Stimulated activated CD4-positive, alpha-beta T cell treated with anti-CD3 and anti-CD28 coated beads, Interleukin-1b, Interleukin-23, amount 100 ng/mL, for 4 hours (primary cell): ENCODE measurements at places on chromosomes 16 and 17.
A peak's percentile ranks its signal among the peaks of the same experiment; 100 is the strongest.

GRCh38 chr17:45038728-45039634, 12.5 kb downstream of the DCAKD start:
- DNase-seq: no peak

DNA sequence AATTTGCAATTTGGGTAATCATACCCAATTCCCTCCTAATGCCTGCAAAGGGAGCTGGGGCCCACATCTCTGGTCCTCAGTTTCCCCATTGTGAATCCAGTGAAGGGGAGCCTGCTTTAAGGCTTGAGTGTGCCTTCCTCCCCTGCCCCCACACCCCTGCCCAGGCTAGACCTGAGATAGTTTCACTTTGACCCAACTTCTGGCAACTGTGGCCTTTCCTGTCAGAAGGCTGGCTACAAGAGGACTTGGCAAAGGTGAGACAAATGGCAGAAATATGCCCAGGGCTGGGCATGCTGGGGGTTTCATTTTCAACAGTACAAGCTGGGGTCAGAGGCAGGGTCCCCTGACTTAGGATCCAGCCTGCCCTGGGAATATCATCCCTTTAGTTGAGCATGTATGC, 10.0 kb downstream of the SOCS1 start:
- no peak for DNase-seq

DNA sequence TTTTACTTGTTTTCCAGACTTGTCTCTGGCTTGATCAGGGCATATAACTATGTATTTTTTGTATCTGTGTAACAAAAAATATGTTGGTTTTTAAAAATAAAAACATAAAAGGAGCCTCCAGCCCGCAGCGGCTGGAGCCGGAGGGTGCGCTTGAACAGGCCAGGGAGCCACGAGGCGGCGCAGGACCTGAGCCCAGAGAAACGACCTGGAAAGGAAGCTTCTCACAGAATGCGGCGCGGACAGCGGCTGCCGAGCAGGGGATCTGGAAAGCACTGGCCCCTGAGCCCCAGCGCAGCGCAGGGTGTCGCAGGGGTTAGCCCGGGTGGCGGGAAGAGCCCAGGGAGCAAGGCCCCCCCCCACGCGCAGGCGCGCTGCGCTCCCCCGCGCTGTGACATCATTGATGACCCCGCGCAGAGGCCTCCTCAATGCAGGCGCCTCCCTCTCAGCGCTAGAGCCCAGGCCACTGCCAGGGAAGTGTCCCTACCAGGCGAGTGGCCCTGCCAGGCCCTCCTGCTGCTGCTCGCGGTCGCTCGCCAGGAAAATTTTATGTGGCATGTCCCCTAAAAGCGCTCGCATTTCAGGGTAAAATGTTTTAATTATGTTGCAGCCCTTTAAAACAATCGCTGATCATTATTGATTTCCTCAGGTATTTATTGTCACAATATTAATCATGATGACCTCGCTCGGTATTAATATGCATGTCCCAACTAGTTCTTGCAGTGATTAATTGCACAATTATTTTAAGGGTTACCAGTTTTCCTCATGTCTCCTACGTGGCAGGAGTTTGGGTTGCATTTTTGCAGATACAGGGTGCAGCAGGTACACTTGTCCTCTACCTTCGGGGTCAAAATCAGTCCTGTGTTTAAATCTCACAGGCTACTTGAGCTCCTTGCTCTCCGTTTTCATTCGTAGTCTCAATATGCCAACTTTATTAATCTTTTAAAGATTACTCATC, 134.2 kb downstream of the USP22 start:
- DNase-seq: peak; percentile 57

- peak; percentile 12 for DNase-seq
Measured at GRCh38 chr17:72719578-72720493, 372.7 kb downstream of the SLC39A11 start.

DNA sequence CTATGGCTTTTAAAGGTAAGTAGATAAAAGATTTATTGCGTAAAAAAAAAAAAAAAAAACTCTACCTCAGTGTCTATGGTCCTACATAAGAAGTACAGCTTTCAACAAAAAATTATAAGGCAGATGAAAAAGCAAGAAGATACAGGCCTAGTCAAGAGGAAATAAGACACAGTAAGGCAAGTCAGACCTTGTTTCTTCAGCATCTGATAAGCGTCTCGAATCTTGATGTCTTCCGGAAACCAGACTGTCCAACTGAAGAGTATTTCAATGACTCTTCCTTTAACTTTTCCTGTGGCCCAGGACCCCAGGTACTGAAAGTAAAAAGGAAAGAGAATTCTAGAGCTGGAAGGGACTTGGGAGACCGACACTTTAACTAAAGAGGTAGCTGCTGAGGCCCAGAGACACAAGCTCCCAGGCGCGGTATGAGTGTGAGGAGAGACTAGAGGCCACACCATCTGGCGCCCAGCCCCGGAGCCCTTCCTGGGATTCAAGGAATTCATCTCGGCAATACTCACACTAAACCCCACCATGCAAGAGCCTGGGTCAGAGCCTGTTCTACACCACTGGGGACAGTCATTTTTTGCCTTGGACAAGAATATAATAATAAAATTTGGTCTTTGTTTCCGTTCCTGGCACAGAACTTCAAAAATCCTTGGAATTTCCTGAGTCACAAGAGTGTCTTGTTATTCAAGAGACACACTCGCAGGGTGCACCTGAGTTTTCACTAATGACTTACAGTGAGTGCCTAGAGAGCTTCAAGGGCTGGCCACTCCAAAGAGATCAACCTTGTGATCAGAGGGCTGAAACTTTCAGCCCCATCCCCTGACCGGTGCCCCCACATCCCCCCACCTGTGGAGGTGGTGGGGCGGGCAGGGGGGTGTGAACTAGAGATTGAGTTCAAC, 18.6 kb downstream of the GGA2 start:
- no peak for DNase-seq

DNA sequence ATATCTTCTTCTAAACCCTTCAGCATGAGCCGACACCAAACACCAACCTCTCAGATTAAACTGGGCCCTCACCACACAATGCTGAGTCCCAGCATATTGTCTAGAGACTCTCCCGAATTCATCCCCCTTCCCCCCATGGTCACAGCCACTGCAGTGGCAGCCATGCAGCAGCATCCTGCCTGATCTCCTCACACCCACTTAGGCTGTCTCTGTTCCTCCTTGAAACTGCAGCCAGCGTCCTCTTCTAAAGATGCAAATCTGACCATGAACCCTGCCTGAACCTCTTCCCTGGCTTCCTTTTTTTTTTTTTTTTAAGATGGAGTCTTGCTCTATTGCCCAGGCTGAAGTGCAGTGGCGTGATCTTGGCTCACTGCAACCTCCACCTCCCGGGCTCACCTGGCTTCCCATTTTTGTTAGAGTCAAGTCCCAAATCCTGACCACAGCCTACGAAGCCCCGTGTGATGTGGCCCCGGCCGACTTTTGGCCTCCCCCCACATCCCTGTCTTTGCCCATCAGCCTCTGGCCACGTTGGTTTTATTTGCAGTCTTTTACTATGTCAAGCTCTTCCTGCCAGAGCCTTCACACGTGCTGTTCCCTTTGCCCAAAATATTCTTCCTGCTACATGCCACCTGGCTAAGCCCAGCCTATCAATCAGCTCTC, 2.8 kb downstream of the FA2H start:
- no peak for DNase-seq

DNA sequence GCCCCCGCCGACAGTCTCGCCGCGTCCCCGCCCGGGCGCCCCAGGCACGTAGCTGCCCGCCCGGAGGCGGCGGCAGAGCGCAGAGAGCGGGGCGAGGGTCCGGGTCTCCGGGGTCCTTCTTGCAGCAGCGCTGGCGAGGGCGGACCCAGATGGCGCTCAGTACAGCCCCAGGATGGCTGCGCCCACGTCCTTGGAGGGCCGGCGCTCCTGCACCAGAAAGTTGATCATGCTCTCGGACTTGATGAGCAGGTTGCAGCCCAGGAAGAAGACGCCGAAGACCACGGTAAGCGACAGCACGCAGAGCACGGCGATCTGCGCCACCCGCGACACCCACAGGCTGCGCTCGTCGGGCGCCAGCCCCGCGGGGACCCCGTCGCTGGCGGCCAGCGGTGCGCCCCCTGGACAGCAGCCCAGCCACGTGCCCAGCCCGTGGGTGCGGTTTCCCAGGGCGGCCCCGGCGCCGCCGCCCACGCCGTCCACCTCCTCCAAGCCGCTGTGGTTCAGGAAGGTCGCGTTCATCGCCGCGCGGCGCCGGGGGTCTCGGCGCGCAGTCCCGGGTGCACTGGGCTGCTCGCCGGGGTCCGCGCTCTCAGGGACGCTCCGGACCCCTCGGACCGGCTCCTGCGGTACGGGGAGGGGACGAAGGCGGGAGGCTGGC, 435 bp downstream of the RPRML start:
- no peak for DNase-seq

- DNase-seq: no peak
Measured at GRCh38 chr17:41428591-41429291, 4.4 kb upstream of the KRT37 start.

DNA sequence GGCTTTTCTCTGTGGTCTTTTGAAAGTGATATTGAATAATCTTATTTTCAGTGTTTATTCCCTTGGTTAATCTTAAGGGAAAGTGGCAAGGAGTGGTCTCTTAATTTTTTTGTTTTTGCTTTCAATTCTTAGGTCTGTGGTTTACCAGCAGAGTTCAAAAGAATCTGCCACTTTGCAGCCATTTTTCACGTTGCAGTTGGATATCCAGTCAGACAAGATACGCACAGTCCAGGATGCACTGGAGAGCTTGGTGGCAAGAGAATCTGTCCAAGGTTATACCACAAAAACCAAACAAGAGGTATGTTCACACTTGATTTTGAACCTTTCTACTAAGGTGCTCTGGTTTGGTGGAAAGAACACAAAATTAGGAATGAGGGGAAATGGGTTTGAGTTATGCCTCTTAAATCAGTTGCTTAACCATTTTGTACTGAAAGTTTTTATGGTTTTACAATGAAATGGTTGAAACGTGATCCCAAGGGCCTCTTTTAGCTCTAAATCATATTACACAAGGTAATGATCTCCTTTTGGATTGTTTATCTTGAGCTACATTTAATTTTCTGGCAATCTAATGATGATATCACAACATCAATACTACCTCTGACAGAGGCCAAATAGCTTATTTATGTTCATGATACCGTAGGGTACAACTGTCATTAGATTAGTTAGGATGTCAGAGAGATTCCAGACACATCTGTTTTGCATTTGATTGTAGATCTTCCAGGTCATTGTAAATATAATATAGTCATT, 51.6 kb upstream of the CRISPLD2 start:
- DNase-seq: no peak

DNA sequence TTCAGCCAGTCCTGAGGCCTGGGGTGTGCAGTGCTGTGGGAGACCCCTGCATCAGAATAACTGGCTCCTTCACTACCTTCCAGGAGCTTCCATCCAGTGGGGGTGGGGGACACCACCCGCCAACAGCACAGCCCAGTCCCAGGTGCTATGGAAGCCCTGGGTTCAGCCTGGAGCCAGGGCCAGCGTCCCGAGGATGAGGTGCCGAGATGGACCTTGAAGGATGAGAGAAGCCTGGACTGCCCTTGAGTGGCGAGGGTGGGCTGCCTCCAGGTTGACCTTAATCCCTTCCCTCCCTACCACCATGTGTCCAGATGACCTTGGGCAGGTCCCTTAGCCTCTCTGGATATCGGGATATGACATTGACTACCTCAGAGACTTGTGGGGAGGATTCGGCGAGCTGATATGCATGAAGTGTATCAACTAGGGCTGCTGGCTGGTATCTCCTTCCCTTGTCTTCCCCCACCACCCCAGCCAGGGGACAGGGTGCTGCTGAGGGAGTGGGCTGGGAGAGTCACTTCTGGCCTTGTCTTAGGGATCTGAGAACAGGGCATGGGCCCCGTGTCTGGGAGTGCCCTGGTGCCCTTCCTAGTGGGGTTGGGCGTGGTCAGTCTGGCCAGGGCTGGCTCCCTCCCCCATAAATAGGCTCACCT, 14.2 kb upstream of the LASP1NB start:
- DNase-seq: no peak

- DNase-seq: no peak
Measured at GRCh38 chr17:45086865-45087503, 25.9 kb downstream of the NMT1 start.

DNA sequence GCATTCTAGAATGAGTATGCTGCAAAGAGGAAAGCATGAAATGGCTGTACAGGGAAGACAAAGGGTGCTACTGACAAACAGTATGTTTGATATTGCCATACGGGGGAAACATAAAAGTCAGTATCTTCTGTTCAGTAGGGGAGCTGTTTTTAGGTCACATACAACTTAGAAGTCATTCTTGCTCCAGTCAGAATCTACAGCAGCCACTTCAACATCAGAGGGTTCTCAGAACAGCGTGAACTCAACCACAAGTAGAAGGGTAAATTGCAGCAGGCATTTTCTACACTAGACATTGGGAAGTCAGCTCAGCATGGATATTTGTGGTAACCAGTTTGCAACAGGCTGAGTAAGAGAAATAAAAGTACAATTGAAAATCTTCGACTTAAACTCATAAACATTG, 1241.8 kb upstream of the GOT2 start:
- DNase-seq: no peak

GRCh38 chr17:68843522-68843921, 111.7 kb downstream of the ABCA8 start:
- DNase-seq: no peak

GRCh38 chr17:61155590-61156237, 243.9 kb upstream of the TBX2 start:
- DNase-seq: no peak

- no peak for DNase-seq
Measured at GRCh38 chr17:28018439-28019070, 23.9 kb upstream of the NLK start.

DNA sequence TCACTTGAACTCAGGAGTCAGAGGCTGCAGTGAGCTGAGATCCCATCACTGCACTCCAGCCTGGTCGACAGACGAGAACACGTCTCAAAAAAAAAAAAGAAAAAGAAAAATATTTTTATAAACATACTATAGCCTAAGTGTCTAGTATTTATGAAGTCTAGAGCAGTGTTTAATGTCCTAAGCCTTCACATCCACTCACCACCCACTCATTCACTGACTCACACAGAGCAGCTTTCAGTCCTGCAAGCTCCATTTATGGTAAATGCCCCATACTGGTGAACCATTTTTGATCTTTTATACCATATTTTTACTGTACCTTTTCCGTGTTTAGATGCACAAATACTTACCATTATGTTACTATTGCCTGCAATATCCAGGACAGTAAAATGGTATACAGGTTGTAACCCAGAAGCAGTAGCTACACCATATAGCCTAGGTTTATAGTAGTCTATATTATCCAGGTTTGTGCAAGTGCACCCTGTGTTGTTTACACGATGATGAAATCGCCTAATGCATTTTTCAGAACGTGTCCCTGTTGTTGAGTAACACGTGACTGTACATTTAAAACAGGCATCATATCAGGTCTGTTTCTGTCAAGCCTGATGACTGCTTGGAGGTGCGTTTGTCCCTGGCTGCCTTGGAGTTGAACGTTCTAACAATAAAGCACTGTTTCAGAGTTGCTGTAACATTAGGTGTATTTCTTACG, 10.1 kb downstream of the NUDT7 start:
- no peak for DNase-seq

- no peak for DNase-seq
Measured at GRCh38 chr16:86133377-86133776, 234.4 kb downstream of the IRF8 start.
